ENCODE measurements at places on chromosomes 3 and 15.

DNA sequence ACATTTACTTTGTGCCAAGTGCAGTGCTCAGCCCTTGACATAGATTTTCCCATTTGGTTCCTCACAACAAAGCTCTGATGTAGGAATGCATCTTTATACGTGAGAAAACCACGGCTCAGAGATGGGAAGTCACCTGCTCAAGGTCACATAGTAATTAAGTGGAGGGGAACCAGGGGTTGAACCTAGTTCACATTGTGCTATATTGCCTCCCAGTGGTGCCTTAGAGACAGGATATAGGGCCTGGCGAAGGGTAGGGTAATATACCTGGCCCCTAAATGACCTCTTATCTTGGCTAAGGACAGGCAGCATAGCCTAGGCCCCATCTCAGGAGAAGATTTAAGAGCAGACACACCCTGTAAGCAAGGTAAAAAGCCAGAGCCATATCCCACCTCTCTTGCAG is 71.5 kb downstream of the FOXP1 start:
- no peak for DNase-seq

- DNase-seq: no peak
These were observed 17.3 kb downstream of the GJD2 start for GRCh38 chr15:34737477-34737876.

DNA sequence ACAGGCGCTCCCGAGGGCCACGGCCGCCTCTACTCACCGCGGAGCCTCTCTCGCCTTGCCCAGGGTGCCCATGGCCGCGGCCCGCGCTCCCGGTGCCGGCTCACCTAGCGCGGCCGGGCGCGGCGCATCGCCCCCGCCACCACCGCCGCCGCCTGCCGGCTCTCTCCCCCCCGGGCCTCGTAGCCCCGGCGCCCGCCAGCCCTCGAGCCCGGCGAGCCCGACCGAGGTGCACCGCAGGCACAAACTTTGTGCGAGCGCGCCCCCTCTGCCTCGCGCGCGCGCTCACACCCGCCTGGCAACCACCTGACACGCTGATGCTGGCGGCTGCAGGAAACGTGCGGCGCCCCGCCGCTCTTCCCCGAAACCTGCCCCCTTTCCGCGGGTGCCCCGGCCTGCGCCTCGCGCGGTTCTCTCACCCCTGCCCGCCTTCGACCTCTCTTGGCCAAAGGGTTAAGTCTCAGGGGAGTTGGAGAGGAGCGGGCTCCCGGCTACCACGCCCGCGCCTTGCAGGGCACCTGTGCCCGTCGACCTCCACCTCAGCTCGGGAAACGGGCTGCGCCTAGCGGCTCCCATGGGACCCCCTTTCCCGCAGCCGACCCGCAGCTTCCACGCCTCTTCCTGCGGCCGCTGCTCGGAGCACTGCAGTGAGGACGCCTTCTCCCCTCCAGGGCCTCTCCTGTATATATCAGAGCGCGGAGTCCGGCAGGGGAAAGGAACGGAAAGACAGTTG is at the start of gene RASGRP1:
TSS of gene RASGRP1 (minus strand) at position 258 of the 730 bp plus-strand sequence. CDS start at position 72, 186 bp downstream.
- DNase-seq: no peak

GRCh38 chr15:70504299-70504951 is 258.9 kb downstream of the UACA start:
- no peak for DNase-seq

- no peak for DNase-seq
These were observed 12.2 kb downstream of the CAV3 start for GRCh38 chr3:8745619-8746370.

Measured in smooth muscle cell of the brain vasculature (primary cell).